GM12878 (cell line): ENCODE measurements at places on chromosomes 6 and 20. TPM values are rescaled to one million over a fixed set of nuclear protein-coding genes. Genes with fewer than 3 reads are reported as not detected.

RBPJL gene
- polyA plus RNA-seq = not detected in 2 replicates

DNA sequence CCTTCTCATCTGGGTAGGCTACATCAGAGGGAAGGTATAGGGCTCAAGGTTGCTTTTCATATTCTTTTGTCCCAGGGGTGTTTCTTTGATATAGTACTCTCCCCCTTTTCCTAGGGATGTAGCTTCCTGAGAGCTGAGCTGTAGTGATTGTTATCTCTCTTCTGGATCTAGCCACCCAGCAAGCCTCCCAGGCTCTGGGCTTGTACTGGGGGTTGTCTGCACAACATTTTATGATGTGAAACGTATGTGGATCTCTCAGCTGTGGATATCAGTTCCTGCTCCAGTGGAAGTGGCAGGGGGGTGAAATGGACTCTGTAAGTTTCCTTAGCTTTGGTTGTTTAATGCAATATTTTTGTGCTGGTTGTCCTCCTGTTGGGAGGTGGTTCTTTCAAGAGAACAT, 437.3 kb upstream of the SYNCRIP start:
- DNase-seq = no peak

RGS17 gene
- 0.17 and 0.18 TPM in 2 replicates for polyA plus RNA-seq

GRCh38 chr6:45419571-45420082, 41.9 kb upstream of the SUPT3H start:
- no peak for DNase-seq

SLC32A1 gene
- polyA plus RNA-seq = not detected in 2 replicates

GRCh38 chr6:147226163-147226724, 22.0 kb downstream of the STXBP5 start:
- no peak for DNase-seq
